ENCODE measurements at places on chromosomes 5 and 9.

DNA sequence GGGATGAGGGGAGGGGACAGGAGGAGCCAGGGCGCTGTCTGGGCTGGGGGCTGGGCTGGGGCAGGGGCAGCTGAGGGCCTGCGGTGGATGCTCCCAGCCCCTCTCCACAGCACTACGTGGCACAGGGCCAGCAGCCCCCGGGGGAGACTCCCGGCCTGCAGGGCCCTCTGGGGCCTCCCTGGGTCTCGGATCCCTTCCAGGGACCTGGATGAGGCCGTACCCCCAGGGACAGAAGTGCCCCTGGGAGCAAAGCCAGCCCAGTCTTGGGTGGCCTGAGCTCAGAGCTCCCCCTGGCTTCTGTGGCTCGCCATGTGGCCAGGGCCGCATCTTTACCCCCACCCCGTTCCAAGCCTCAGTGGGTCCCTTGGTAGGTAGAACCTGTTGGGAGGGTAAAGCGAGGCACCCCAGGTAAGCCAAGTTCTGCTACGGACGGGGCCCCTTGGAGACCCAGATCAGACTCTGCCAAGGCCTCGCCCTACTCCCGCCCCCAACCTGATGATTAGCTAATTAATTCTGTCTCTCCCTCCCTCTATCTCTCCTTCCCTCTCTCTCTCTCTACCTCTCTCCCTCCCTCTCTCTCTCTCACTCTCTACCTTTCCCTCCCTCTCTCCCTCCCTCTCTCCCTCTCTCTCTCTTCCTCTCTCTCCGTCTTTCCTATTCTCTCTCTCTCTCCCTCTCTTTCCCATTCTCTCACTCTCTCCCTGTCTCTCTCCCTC, 24.3 kb downstream of the KCNT1 start:
- DNase-seq: no peak

- DNase-seq: no peak
These were observed 6.7 kb downstream of the CCDC187 start for GRCh38 chr9:136297016-136297691.

- no peak for DNase-seq
These were observed 363 bp upstream of the SLC25A48 start for GRCh38 chr5:135833961-135834638.

DNA sequence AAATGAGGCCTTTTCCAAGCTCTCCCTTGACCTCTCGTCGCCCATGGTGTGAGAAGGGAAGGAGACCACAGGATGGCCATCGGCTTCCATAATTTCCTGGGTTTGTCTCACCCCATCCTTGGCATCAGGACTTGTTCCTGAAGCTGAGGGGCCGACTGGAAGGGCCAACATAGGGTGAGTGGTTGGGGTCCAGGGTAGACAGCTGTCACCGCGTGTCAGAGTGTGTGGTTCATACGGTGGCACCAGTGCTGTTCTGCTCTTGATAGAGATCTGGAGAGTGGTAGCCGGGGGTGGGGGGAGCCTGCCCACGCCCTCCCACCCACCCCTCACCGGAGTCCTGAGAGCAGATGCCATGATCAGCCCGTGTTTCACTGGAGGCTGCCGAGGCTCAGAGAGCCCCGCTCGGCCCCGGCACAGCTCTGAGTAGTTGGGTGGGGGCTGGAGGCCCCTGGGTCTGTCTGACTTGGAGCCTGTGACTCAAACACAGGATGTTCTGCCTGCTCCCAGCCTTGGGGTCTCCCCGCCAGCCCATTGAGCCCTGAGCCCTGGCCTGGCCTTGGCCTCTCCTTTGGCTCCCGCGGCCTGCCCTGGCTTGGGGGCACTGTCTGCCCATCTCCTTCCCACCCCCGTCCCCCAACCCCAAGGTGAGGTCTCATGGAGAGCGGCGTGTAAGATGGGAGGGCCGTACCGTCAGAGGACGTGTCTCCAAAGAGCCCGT, 53.1 kb upstream of the IER5L start:
- DNase-seq: no peak

DNA sequence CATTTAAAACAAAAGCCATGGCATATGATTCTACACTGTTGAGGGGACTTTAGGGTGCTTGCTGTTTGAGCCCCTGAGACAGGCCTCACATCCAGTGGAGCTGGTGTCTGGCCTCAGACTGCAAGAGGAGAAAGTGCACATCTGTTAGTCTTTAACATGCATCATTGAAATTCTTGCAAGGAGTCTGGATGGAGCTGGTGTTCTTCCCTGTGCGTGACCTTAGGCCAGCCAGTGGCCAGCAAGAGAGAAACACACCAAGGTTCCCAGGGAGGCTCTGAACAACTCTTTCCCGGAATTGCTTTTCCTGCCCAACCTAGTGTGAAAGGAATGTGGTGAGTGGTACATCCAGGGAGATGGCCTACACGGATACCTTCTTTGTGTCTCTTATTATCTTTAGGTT, 282.8 kb upstream of the TNC start:
- DNase-seq: no peak

GRCh38 chr5:155838394-155838793, 488.6 kb upstream of the SGCD start:
- DNase-seq: no peak

GRCh38 chr5:53411388-53411787, 69.0 kb upstream of the FST start:
- no peak for DNase-seq

Data from urothelium cell line (cell line).